Dermis microvascular lymphatic vessel endothelial cell (primary cell): ENCODE measurements at places on chromosomes 7 and 10.

DNA sequence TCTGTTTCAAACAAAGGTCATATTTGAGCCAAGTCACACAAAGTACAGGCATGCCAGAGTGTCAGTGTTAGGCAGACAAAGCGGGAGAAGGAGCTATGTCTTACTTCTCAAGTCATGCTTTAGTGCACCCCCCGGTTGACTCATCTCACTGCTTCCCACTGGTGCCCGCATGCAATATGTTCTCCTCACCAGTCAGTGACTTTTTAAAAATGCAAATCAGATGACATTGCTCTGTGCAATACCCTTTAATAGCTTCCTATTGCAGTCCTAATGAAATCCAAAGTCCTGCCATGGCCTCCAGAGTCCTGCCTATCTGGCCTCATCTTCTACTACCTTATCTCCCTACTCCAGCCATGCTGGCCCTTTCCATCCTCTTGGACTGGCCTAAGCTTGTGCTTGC, 429.1 kb downstream of the ACTR3B start:
- DNase-seq, result no peak

GRCh38 chr7:906776-907157, 30.4 kb downstream of the GET4 start:
- no peak for DNase-seq

- no peak for DNase-seq
These were observed 9.7 kb downstream of the ITPRIP start for GRCh38 chr10:104328646-104328895.

- DNase-seq, result no peak
These were observed 242.5 kb downstream of the REEP3 start for GRCh38 chr10:63763744-63764143.

- no peak for DNase-seq
These were observed 44.3 kb upstream of the FAM180A start for GRCh38 chr7:135792866-135793265.

DNA sequence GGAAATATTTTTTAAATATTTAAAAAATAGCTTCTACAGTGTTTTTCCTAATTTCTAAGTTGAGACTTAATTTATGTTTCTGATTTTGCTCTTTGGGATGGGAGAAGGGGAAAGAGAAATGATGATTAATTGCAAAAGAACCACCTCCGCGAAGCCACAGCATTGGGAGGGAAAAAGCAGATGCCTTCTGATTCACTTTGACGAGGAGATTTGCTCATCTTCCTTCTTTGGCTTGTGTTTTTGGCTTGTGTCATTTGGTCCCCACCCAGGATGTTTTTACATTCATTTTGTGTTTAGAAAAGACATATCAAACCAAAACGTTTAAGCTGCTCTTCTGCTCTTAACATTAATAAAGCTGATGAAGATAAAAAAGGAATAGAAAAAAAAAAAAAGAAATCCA, 121.7 kb downstream of the MACC1 start:
- no peak for DNase-seq

- DNase-seq, result peak; percentile 48
These were observed 88.7 kb downstream of the UBE2H start for GRCh38 chr7:129864042-129864441.

GRCh38 chr7:110841840-110842545, 248.9 kb upstream of the LRRN3 start:
- DNase-seq, result no peak

DNA sequence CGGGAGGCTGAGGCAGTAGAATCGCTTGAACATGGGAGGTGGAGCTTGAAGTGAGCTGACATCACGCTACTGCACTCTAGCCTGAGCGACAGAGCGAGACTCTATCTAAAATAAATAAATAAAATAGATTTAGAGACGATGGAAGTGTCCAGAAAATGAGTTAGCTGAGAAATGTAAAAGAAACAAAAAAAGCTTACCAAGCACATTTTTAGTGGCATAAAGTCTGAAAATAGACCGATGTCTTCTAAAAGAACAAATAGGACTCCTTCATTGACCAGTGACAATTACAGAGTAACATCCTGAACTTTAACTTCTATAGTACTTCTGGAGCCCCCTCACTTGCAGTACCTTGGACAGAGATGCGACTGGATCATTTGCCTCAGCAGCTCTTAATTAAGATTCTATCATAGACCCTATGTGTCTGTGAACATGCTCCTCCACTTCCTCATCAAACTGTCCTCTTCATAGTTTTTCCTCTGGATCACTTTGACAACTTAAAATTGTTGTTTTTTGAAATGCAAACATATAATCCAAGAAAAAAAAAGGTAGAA, 25.2 kb upstream of the SRPK2 start:
- no peak for DNase-seq

- no peak for DNase-seq
These were observed 17.9 kb downstream of the RSBN1L start for GRCh38 chr7:77714195-77714594.

DNA sequence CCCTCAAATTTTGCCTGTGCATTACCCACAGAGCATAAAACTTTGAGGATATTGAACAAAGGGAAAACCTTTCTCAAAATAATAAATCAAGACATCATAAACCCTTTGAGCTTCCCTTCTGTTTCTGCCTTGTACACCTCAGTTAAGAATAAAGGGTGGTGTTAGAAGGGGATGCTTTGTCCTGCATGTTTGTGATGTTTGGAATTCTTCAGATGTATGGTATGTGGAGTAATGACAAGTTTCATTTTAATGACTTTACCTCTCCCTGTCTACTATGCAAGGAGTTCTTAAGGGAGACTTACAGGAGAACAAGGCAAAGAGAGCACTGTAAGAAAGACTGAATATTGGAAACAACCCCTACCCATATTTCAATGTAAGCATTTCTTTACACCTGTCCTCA, 99.2 kb downstream of the HECW1 start:
- DNase-seq, result no peak

DNA sequence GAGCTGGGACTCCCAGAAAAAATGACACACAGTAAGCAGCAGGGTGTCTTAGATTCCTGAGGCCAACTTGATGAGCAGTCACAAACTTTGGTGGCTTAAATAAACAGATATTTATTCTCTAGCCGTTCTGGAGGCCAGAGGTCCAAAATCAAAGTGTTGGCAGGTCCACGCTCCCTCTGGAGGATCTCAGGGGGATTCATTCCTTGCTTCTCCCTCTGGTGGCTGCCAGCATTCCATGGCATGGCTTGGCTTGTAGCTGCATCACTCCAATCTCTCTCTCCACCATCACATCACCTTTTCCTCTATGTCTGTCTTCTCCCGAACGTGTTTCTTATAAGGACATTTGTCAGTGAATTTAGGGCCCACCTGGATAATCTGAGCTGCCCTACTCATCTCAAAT, 98.4 kb downstream of the OSBPL3 start:
- DNase-seq, result no peak

GRCh38 chr10:3811291-3811870, 26.4 kb upstream of the KLF6 start:
- DNase-seq, result peak; percentile 81

GRCh38 chr7:108454674-108455550, 1.3 kb downstream of the NRCAM start:
- DNase-seq, result peak; percentile 43
